Left lung (tissue), 14 donors: ENCODE measurements at places on chromosomes 5 and 9. TPM values are rescaled to one million over a fixed set of nuclear protein-coding genes. Genes with fewer than 3 reads are reported as not detected.

The ZNF483 gene
- 7.5 TPM for total RNA-seq

The RANBP17 gene
- total RNA-seq = 17.0 TPM

The PFN3 gene
- not detected for total RNA-seq

The TMEM232 gene
- 5.1 TPM for total RNA-seq

GRCh38 chr9:91034976-91035824, 233.6 kb downstream of the SYK start:
- DNase-seq = no peak

DNA sequence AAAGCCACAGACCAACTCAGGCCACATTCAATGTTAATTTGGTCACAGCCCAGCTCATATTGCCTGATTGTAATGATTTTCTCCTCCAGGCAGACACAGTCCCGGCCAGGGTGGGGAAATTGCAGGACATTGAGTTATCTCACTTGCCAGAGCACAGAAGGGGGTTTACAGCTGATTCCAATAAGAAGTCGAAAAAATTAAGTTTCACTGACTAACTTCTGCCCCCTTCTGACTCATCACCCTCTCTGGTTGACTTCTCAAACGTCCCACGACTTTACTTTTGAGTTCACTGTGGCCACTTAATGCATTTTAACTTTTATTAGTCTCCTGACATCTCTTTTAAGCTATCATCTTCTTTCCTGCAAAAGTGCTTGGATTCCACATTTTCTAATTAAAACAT, 321.4 kb upstream of the WWC1 start:
- DNase-seq = no peak

DNA sequence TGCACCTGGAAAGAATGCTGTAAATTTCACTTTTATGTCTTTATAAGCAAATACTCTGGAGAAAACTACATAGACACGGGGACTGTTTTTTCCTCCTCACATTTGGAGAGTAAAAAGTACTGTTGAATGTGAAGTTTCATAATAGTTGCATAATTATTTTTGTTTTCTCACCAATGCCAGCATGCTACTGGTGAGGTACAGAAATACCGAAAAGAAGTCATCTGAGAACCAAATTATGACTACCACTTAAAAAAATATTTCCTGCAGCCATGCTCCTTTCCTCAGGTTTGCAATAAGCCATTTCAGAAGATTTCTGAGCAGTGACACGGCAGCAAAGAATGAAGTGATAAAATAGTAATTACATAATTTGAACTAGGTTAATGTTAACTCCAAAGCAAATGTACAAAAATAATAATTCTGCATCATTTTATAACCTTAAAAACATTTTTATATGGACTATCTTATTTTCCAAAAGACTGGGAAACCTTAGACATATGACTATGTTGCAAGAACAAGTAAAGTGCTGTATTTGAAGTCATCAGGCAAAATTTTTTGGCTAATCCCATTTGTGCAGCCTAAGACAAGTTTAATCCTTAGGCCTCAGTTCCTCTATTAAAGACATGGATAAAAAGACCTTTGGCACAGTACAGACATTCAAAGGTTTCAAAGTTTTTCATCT, 144.7 kb downstream of the PCSK1 start:
- DNase-seq = no peak

- DNase-seq = no peak
Measured at GRCh38 chr9:69673311-69673640, 1.1 kb upstream of the APBA1 start.

- no peak for DNase-seq
Measured at GRCh38 chr5:115920171-115920725, 42.0 kb upstream of the LVRN start.

DNA sequence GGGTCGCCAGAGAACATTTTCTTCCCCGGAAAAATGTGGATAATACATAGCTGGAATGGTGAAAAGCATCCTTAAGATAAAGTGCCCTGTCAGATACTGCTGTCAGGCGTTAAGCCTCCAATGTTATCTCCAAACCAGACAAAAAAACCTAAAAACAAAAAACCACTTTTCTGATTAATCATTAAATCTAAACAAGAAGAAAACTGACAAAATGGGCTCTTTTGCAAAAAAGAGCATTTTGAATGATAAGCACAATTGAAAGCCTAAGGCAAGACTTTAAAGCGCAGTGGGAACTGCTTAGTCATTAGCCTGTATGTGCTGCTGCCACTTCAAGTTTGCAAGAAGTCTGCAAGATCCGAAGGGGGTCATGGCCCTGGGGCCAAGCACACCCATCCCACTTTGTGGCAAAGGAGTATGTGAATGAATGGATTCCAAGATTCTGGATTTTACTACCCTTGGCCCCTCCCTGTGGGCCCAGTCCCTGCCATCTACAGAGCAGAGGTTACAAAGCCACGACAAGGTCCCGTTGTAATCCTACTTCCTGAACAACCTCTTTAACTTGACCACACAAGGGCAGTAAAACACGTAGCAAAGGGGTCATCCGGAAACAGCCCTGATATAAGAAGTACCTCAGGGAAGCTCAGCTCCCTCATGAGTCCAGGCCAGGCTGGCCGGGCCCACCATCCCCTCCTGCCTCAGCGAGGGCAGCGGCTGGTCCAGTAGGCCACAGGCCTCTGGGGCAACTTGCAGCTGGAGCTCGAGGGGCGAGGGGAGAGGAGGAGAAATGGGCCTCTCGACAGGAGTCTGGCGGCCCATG, 29.7 kb downstream of the SHB start:
- no peak for DNase-seq

GRCh38 chr9:16230731-16231130, 639.7 kb downstream of the BNC2 start:
- DNase-seq = no peak

DNA sequence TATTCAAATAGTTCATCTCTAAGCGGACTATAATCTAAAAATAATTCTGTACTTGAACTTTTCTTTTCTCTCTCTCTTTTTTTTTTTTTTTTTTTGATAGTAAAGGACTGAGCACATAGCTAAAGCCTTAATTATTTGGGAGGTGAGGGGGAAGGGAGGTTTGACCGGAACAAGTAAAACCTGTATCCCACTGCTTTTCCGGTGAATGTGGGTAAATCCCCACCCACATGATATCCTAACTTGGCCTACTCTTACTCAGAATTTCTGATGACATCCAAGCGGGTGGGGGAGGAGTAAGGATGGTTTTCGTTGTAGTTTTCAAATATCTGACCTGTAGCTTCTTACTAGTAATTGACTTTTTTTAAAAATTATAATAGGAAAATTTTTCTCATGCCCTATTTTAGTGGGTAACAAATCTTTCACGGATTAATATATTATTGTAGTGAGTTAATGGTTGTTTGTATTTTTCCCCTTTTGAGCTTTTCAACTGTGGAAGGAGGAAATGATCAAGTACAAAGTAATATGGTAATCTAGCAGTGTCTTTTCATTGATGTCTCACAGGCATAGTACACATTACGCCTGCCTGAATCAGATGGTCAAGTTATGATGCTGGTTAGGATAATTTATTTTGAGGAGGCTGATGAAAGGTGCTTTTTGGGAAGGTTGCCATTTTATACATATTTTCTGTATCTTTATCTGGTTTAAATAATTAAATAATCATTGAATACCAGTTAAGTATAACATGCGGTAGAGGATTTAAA, 2.2 kb upstream of the ELL2 start:
- no peak for DNase-seq

DNA sequence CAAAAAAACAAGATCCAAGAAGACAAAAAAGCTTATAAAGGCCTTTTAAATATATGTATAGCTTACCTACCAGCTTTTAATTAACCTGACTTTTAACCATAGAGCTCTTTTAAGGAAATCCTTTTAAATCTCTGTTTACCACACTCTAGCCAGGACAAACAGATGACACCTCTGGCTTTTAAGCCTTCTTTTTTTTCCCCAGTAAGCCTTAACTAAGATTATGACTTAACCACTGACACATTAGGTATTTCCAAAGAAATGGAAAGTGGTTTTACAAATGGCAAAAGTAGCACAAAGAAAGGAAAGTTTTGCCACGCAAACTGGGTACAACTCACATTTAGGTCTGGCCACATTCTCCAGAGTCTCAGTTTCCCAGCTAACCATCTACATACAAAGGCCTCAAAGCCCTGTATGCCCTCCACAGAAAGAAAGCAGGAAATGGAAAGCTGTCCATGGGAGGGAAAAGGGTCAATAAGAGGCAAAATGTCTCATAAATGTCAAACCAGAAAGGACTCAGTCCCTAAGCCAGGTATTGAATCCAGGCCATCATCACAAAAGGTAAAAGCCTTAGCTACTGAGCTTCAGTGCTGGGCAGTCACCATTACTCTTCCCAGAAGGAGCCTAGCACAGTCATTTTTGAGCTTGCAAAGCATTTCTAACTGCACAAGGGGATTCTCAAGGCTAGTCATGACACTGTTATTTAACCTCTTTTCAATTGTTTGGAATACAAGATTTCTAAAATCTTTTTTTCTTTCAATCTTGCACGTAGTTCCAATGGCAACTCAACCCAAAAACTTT, 19.7 kb downstream of the TMEM161B start:
- no peak for DNase-seq
